Gastroesophageal sphincter (tissue), 4 donors: ENCODE measurements at places on chromosomes 5 and 9.

- ATAC-seq: no peak
Observed at GRCh38 chr5:61362796-61363368, 30.8 kb downstream of the ZSWIM6 start.

DNA sequence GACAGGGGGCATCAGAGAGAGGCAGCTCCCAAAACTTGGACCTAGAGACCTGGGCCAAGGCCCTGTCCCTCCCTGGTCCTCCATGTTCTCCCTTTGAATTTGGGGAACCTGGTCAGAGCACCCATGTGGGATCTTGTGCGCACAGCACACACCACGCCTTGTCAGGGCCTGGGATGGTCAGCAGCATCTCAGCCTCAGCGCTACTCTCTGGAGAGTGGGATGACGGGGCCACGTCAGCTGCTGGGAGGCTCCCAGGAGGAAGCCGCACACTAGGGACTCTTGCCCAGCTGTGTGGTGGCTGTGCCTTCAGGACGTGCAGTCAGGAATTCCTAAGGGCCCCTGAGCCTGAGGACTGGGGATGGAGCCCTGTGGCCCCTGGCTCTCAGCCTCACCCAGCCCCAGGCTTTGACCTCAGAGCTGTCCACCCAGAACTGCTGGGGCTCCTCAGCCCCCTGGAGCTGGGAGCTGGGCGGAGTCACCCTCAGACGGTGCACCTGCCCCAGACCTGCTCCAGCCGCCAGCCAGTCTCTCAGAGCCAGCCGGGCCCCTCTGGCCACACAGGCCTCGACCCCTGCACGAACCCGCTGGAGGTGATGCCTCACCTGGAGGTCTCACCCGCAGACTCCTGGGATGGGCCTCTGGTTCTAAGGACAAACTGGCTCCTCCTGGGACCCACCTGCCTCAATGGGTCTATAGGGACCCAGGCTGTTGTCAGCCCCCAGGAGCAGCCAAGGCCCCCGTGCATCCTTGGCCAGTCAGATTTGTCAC, 38.3 kb upstream of the EGFL7 start:
- no peak for ATAC-seq

GRCh38 chr5:178113141-178113787, at the start of gene N4BP3:
Gene N4BP3 (plus strand): TSS chr5:178113532. CDS start chr5:178119584, 6,052 bp downstream.
- ATAC-seq: peak; percentile 56

DNA sequence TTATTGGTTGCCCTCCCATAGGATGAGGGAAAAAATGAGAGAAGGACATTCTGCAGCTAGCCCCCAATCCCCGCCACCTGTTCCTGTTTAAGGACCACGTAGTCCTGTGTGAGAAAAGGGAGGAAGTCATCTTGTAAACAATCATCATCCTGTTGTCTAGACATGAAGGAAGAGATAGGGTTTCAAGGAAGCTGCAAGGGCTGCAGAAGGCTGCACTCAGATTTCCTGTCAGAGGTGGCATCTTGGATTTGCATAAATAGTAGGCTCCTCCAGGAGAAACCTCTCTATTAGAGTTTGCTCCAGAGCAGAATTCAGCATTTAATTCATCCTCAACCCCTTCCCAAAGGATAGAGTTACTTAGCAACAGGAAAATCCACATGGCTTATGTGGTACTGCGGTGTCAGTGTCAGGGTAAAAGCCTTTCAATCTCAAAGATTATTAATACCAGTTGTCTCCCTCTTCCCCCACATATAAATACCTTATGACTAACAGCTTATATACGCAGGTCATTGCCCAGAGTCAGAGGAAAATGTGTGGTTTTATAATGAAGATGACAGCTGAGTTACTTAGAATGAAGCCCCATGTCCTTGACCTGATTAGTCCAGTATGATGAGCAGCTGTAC, 4.6 kb upstream of the DNAJC18 start:
- no peak for ATAC-seq

GRCh38 chr5:69492391-69492922, at the start of gene OCLN:
Gene OCLN (plus strand): TSS chr5:69492790. CDS start chr5:69504245, 11,455 bp downstream.
- peak; percentile 25 for ATAC-seq

GRCh38 chr9:129725795-129726251, 27.0 kb downstream of the PTGES start:
- no peak for ATAC-seq
